Hepatocyte (in vitro differentiated cells): ENCODE measurements at places on chromosomes 7 and 10. TPM values are rescaled to one million over a fixed set of nuclear protein-coding genes. Genes with fewer than 3 reads are reported as not detected.
A peak's percentile ranks its signal among the peaks of the same experiment; 100 is the strongest.

EIF5AL1 gene
- 1.5 and 1.6 TPM in 2 replicates for polyA plus RNA-seq

DRGX gene
- polyA plus RNA-seq = not detected in 2 replicates

ZNF777 gene
- 13.9 and 14.8 TPM in 2 replicates for polyA plus RNA-seq

AFAP1L2 gene
- polyA plus RNA-seq = 9.6 and 11.5 TPM in 2 replicates

SLC26A3 gene
- polyA plus RNA-seq = 4.2 and 8.1 TPM in 2 replicates

- H3K36me3 ChIP-seq = no peaks in the 10 kb centered on the region
- H3K27ac ChIP-seq = no peak overlapping the region
- H3K4me1 ChIP-seq = peaks cover 23% of the 10 kb centered on the region
- no peaks in the 10 kb centered on the region for H3K27me3 ChIP-seq
- DNase-seq = no peak
Observed at GRCh38 chr10:919481-919880, 12.0 kb downstream of the LARP4B start.

DNA sequence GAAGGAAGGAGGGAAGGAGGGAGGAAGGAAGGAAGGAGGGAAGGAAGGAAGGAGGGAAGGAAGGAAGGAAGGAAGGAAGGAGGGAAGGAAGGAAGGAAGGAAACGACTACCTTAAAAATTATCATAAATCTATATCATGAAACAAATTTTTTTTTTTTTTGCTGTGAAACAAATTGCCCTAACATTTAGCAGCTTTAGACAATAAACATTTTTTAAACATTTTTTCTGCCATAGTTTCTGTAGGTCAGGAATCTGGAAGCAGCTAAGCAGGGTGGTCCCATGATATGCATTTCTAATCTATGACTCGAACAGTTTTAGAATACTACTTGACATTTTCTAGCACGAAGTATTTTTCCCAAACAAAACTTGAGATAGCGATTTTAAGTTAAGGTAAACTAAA, 42.9 kb upstream of the TSPAN13 start:
- no peaks in the 10 kb centered on the region for H3K27me3 ChIP-seq
- no peak overlapping the region for H3K27ac ChIP-seq
- no peaks in the 10 kb centered on the region for H3K36me3 ChIP-seq
- H3K4me1 ChIP-seq = no peaks in the 10 kb centered on the region

GRCh38 chr7:20268824-20269223, 51.6 kb upstream of the MACC1 start:
- peaks cover 8% of the 10 kb centered on the region for H3K4me1 ChIP-seq
- peak overlapping the region; percentile 18 for H3K27ac ChIP-seq
- DNase-seq = no peak
- H3K27me3 ChIP-seq = no peaks in the 10 kb centered on the region
- H3K4me3 ChIP-seq = no peak overlapping the region

GRCh38 chr10:43257347-43258210, 9.3 kb downstream of the RASGEF1A start:
- H3K27me3 ChIP-seq = no peaks in the 10 kb centered on the region
- no peaks in the 10 kb centered on the region for H3K4me1 ChIP-seq
- H3K27ac ChIP-seq = no peak overlapping the region

DNA sequence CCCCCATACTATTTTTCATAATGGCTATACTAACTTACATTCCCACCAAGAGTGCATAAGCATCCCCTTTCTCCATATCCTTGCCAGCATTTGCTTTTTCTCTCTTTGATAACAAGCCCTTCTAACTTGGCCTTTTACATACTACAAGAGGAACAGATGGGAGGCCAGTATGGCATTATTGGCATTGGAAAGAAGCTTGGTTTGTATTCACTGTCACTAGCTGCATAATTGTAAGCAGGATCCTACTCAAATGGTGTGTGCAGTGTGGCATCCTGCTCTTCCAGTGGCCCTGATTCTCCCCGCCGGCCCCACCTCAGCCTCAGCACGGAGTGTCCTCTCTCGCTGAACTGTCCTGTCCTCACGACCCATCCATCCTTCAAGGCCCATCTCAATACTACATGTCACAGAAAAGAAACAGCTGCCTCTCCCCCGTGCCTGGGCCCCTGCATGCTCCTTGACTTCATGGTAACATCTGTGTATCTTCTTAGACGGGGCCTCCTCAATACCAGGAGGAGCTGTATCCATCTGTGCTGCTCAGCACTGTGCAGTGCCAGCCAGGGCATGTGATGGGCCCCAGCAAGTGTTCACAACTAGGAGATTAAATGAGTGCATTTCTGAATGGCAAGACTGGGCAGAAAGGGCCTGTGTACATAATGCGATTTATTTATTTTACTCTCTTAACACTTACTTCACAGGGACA, 205.2 kb downstream of the COBL start:
- no peak for DNase-seq
- no peaks in the 10 kb centered on the region for H3K36me3 ChIP-seq
- no peak overlapping the region for H3K27ac ChIP-seq
- H3K27me3 ChIP-seq = no peaks in the 10 kb centered on the region
- no peak overlapping the region for H3K4me3 ChIP-seq

DNA sequence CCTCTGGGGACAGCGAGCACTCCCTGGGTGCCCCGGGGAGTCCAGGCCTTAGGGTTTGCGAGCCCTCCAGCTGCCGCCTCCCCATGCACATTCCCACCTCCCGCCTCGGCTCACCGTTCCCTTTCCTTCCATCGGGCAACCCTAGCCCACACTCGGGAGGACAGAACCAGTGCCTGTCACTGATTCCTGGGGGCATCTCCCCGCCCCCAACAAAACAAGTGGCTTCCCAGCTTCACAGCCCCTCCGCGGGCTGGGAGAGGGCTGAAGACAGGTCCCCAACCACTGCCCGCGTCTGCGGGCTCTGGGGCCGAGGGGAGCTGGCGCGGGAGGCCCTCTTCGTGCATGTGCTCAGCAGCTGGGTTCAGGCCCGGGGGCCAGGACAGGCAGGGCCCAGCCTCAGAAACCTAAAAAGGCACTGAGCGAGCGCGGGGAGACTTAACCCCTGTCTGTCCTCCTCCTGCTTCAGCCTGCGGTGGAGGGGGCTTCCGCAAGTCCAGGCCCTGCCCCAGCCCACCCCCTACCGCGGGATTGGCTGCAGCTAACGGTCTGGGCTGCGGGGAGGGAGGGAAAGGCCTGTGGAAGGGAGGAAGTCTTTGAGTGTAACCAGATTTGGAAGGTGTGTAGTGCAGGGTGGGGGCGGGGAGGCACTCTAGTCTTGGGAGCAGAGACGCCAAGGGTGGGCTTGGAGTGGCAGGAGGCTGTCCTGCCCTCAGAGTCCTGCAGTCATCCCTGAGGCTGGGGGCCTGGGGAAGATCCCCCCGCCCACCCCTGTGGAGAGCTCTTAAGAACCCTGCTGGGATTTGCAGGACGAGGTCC, 1.2 kb downstream of the FLNC start:
- H3K4me1 ChIP-seq = peaks cover 63% of the 10 kb centered on the region
- DNase-seq = peak; percentile 63
- peak overlapping the region; percentile 93 for H3K27ac ChIP-seq
- H3K36me3 ChIP-seq = no peaks in the 10 kb centered on the region
- H3K4me3 ChIP-seq = peak overlapping the region; percentile 66
- peaks cover 6% of the 10 kb centered on the region for H3K27me3 ChIP-seq

- H3K4me1 ChIP-seq = no peaks in the 10 kb centered on the region
- no peaks in the 10 kb centered on the region for H3K36me3 ChIP-seq
- DNase-seq = no peak
- H3K27me3 ChIP-seq = no peaks in the 10 kb centered on the region
- H3K27ac ChIP-seq = no peak overlapping the region
- no peak overlapping the region for H3K4me3 ChIP-seq
Observed at GRCh38 chr7:78052112-78052511, 253.5 kb downstream of the PHTF2 start.

DNA sequence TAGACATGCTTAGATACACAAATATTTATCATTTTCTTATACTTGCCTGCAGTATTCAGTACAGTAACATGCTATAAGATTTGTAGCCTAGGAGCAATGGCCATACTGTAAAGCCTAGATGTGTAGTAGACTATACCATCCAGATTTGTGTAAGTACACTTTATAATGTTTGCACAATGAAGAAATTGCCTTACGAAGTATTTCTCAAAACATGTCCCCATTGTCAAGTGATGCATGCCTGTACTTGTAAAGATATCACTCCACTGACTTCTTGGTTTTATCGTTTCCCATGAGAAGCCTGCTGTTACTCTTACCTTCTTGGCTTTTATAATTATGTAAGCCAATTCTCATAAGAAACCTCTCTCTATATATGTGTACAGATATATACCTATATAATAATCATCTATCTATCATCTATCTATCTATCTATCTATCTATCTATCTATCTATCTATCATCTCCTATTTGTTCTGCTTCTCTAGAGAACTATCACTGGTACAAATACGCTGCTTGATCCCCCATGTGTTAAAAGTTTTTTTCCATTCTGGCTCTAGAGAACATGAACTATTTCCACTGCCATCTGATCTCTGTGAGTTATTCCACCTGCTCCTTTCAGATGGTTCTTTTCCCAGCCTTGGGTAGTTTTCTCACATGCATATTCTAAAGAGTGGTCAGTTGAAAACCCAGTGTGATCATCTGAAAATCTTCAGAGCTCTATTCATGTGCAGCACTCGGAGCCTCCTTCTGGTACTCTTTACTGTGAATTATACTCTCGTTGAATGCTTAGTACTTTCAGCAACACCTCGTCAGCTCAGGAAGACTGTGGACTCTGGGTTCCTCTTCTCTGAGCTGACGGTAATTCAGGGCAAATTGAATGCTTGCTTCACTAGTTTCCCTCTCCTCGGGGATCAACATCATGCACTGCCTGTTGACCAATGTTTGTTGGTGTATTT, 14.5 kb upstream of the VCL start:
- no peak overlapping the region for H3K4me3 ChIP-seq
- no peaks in the 10 kb centered on the region for H3K4me1 ChIP-seq
- DNase-seq = no peak
- no peak overlapping the region for H3K27ac ChIP-seq
- no peaks in the 10 kb centered on the region for H3K36me3 ChIP-seq

- H3K4me3 ChIP-seq = no peak overlapping the region
- no peaks in the 10 kb centered on the region for H3K4me1 ChIP-seq
- H3K27me3 ChIP-seq = no peaks in the 10 kb centered on the region
- DNase-seq = no peak
- peak overlapping the region; percentile 37 for H3K27ac ChIP-seq
- H3K36me3 ChIP-seq = no peaks in the 10 kb centered on the region
Observed at GRCh38 chr10:33126742-33127141, 168.7 kb upstream of the ITGB1 start.

- DNase-seq = no peak
- no peak overlapping the region for H3K27ac ChIP-seq
- H3K27me3 ChIP-seq = no peaks in the 10 kb centered on the region
- no peaks in the 10 kb centered on the region for H3K36me3 ChIP-seq
- no peaks in the 10 kb centered on the region for H3K4me1 ChIP-seq
Observed at GRCh38 chr7:117401293-117402002, 25.8 kb downstream of the ASZ1 start.
